Activated CD4-positive, alpha-beta T cell treated with anti-CD3 and anti-CD28 coated beads for 48 hours (primary cell): ENCODE measurements at places on chromosomes 16 and 17.

DNA sequence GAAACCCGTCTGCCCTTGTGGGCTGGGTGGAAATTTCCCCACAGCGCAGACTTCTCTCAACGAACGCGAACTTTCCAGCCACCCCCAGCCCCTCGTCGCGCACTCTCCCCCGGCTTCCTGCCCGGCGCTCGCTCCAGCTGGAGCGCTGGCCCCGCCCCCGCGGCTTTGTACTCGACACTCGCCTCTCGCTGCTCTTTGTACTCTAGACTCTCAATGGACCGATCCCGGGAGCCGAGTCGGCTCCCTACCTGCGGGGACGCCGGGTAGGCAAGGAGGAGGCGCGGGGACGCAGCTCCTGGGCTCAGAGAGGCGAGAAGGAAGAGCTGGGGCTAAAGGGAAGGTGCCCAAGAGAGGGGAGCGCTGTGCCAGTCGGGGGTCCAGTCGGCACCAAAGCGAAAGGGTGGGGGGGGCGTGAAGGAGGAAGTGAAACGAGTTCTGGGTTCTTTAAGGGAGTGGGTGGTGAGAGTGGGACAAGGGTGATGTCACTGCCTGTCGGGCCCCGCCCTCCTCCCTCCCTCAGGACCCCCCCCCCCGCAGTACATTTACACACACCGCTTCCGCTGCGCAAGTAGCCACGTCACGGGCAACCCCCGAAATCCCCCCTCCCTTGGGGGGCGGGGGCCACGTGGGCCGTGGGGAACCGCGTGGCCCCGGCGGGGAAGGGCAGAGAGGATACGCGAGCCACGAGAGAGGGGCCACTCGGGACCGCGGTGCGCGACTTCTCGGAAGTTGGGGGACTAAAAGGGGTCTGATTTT lies 9.7 kb downstream of the KDM6B start:
- peak; percentile 93 for DNase-seq

DNA sequence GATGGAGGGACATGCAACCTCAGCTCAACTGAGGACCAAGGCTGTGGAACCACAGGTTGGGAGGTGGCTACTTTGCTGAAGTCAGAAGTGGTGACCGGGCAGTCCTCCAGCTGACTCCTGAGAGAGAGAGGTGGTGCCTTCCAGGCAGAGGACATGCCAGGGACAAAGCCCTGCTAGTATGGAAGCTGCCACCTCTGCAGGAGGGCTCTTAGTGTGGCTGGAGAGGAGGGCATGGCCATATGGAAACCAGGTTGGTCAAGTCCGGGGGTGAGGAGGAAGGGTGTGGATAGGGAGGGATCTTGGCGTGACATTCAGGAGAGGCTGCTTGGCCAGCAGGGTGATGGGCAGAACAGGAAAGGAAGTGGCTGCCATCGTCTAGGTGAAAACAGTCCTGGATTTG lies 5.7 kb downstream of the C16orf86 start:
- no peak for DNase-seq

GRCh38 chr16:67164599-67165061 lies at the start of gene HSF4:
TSS of gene HSF4 (plus strand) at chr16:67164745. CDS start at chr16:67164812, 67 bp downstream.
- DNase-seq: no peak

GRCh38 chr17:74591503-74591902 lies 580 bp downstream of the CD300LD start:
- DNase-seq: no peak

GRCh38 chr17:8475781-8476180 lies 40.1 kb downstream of the NDEL1 start:
- no peak for DNase-seq

GRCh38 chr16:48542020-48542473 lies 67.9 kb downstream of the N4BP1 start:
- DNase-seq: peak; percentile 37

DNA sequence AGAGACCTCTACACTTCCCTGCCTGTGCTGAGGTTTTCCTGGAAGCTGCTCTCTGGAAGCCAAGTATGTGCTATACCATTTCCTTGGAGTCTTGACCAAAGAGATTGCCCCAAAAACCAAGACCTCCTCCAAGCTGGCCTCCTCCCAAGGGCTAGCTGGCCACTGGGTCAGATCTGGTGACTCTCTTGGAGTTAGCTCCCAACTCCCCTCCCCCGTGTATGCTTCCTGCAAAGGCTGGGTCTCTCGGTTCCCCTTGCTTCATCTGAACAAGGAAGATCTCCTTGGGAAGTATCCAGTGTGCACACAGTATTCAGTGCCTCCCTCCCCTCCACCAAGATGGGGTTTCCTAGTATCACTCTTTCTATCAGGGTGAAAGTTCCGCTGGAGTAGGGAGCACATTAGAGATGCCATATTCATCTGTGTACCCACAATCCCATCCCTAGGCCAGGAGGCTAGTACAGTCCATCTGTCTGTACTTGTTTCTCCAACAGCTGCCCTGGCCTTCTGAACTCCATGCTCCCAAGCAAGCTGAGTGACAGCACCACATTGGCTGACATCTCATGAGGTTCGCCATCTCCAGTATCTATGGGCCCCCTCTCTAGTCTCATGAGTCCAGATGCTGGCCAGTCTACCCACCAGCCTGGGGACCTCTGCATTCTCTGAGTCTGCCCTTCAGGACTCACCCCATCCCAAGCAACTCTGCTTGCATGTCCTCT lies 3.2 kb downstream of the GAS7 start:
- DNase-seq: no peak

DNA sequence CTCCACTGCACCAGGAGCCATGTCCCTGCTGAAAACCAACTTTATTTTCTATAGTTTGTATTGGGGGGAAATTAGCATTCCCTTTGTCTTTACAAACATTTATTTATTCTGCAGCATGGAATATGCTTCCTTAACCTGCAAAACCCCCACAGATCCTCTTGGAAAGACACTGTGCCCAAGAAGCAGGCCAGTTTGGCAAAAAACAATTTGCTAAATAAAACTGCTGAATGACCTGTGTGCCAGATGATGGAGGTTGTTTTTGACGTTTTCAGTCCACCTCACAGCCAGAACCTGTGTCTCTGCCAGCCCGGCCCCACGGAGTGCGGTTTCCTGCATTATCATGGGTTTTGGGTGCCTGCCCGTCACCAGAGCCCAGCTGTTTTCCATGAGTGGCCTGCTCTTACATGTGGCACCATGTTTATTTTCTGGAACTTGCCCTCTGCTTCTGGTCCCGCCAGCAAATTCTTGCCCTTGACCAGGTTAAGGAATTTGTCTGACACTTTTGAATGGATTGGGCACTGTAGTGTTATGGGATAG lies 26.4 kb downstream of the ORC6 start:
- no peak for DNase-seq

DNA sequence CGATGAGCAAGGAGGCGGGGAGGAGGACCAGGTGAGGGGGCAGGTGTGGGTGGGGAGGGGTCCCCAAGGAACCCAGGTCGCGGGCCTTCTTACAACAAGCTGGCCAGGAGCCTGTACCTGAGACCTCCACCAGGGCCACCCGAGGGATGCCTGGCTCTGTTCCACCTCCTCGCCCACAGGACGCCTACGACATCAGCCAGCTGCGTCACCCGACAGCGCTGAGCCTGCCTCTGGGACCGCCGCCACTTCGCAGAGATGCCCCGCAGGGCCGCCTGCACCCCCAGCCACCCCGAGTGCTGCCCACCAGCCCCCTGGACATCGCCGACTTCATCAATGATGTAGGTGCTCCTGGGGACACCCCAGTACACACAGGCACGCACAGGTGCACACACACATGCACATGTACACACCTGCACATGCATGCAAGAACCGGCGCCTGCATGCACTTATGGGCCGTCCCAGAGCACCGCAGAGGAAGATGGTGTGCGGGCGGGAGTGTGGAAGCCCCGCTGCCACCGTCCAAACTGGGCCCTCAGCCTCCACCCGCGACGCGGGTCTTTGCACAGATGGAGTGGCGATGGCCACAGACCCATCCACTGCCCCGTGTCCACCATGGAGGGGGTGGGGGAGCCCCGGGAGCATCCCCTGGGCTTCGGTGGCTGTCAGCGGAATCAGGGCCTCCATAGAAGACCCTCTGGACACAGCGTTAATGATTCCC lies 6.6 kb downstream of the SLC22A31 start:
- DNase-seq: no peak

GRCh38 chr16:23635958-23636357 lies 5.2 kb downstream of the PALB2 start:
- no peak for DNase-seq

GRCh38 chr17:4023220-4023619 lies 59.0 kb upstream of the ATP2A3 start:
- DNase-seq: no peak

- DNase-seq: peak; percentile 85
Observed at GRCh38 chr17:17440010-17440843, 36.6 kb upstream of the MED9 start.

DNA sequence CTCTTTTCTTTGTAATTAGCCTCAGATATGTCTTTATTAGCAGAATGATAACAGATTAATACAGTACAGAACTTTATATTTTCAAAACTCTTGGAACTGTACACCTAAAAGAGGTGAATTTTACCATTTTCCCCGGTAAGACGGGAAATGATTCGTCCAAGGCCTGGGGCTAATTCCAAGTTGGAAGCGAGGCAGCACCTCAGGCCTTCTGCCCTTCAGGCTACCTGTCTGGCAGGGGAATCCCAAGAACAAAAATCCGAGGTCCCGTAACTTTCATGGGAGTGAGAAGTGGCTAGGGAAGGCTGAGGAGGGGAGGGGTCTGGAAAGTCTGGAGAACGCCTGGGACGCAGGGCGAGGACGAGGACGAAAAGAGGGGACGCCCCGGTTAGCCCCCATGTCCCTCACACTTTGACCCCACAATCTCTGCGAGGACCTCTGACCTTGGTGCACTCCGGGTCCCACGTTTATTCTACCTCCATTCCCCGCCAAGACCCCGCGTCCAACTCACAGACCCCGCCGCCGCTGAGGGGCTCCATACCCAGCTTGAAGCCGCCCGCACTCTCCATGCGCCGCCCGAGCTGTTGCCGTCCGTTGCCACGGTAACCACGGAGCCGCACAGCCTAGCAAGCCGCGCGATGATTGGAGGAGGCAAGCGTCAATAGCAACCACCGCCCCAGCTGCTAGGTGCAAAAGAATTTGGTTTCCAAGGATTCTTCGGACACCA lies at the start of gene HYDIN:
TSS of gene HYDIN (minus strand) at position 601 of the 724 bp plus-strand sequence. CDS start 43,827 bp downstream, outside the sequence.
- peak; percentile 55 for DNase-seq

DNA sequence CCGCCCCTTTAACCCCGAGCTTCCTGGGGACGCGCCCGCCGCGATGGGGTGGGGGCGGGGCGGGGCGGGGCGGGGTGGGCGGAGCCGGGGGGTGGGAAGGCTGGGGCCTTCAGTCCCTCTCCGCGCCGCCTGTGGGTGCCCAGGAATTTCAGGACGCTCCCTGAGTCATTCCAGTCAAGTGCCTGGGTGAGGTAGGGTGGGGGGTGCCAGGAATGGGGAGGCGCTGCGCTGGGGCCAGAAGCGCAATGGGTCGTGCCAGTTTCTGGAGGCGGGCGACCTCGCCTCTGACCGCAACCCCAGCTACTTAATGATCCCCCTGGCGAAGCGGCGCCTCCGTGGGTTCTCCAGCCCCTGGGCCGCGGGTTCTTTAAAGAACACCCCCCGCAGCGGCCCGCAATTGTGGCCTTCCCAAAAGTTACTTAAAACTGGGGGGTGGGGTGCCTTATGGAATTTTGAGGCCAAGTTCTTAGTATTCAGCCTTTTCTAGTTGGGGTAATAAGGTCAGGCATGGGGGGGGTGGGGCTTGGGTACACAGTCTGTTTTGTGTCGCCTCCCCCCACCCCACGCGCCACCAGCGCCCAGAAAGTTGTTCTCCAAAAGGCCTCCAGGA lies 826 bp upstream of the GSE1 start:
- DNase-seq: peak; percentile 34

DNA sequence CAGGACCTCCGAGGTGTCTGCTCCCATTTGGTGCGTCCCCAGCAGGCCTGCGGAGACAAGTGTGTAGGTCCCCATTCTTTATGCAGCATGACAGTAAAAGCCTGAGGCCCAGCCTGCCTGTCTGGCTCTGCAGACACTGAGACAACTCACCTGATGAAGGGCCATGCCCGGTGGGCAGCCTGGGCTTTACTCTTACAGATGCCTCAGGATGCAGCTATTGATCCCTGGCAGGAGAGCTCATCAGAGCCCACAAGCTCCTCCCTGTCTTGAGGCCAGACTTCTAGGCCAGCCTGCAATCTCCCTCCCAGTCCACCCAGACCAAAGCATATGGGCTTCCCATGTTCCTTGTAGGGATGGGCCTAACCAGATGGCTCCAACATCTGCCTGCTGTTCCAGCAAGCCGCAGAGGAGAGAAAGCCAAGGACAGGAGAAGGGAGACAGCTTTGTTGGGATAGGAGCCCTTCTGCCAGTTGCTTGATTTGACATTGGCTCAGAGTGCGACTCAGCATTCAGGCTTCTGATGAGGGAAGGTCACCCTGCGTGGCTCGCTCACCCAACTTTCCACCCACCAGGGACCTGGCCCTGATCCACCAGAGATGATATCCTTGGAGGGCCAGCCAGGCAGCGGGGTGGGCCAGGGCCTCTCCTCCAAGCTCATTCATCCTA lies 87.5 kb downstream of the SOCS1 start:
- no peak for DNase-seq

DNA sequence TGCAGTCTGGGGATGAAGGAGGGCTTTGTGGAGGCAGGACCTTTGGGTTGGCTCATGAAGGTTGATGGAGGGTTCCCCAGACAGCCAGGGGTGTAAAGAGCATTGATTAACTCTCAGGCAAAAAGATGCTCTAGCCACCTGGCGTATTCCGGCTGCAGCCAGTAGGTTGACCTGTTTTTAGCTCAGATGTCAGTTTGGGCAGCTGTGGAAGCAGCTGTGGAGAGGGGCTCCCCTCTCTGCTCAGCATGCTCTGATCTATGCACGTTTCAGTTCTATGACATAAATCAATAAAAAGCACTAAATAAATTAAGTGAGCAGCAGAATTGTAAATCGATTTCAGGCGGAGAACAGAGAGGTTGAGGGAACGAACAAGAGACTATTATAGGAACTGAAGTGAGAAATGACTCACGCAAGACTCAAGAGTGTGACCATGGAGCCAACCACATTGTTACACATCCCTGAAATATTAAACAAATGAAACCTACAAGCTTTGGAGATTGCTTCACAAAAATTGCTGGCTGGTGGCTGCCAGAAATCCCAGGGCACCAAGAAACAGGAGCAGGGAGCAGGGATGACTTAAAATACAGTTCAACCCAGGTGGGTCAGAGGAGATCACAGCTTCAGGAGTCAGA lies 111.9 kb downstream of the GSG1L start:
- DNase-seq: no peak

DNA sequence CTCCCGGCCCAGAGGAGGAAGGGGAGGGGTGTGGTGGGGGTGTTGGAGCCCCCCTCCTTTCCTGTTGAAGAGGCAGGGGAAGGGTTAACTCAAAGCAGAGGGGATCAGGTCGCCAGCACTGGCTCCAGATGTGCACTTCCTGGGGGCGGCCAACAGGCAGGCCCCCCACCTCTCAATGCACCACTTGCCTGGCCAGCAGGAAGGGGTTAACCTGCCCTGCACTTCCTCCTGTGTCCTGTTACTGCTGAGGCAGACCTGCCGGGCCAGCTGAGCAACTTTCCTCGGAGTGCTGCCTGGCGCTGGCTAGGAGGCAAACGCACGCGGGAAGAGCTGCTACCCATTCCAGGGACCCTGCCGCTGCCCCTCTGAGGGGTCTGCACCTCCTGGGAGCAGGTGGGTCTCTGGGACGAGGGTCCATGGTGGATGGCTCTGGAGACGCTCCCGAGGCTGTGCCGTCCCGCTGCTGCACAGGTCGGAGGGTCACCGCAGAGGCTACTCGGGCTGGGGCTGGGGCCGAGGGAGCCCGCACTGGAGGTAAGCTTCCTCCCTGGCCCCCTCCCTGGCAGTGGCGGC lies at the start of gene EPN3:
TSS of gene EPN3 (plus strand) at position 284 of the 573 bp plus-strand sequence. CDS start 3,822 bp downstream, outside the sequence.
- DNase-seq: no peak

GRCh38 chr16:25523183-25523582 lies 168.6 kb upstream of the HS3ST4 start:
- DNase-seq: no peak

- DNase-seq: no peak
Observed at GRCh38 chr17:51322390-51323029, 62.2 kb downstream of the UTP18 start.

GRCh38 chr16:11667221-11667823 lies 933 bp upstream of the SNN start:
- no peak for DNase-seq
